H4 (cell line): ENCODE measurements at places on chromosomes 7 and 10.

DNA sequence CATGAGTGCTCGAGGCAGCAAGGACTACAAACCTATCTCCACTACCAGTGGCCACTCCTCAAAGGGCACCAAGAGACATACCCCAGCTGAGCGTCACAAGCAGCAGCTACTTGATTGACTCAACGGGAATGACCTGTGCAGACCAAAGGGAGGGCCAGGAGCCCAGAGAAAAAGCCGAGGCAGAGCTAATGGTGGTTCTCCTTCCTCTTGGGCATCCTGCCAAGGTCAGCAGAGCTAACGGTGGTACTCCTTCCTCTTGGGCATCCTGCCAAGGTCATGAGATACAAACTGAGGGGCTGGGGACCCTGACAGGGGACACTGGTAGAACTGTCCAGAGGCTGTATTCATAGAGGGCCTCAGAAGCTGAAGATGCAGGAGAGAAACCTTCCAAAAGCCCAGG, 60.4 kb downstream of the FAM53B start:
- no peak for DNase-seq

DNA sequence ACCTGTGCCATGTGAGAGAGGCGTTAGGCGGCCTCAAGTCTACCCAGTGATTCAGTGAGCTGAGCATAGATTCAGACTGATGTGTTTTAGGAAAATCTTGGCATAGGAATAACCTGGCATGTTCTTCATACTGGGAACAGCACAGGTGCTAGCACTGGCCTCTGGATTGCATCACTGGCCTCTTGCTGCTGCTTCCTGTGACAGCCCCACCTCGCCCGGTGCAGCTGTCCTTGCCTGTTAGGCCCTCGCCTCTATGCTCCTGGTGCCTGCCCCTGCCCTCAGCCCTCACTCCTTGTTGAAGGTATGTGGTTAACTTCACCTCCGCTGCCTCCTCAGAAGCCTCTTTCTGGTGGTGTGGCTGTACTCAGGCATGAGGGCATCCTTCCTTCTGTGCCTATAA, 46.2 kb downstream of the BLNK start:
- DNase-seq, result no peak

GRCh38 chr10:61217851-61218565, 235.2 kb downstream of the TMEM26 start:
- DNase-seq, result no peak

- no peak for DNase-seq
Observed at GRCh38 chr7:155954550-155955366, 142.5 kb upstream of the SHH start.

DNA sequence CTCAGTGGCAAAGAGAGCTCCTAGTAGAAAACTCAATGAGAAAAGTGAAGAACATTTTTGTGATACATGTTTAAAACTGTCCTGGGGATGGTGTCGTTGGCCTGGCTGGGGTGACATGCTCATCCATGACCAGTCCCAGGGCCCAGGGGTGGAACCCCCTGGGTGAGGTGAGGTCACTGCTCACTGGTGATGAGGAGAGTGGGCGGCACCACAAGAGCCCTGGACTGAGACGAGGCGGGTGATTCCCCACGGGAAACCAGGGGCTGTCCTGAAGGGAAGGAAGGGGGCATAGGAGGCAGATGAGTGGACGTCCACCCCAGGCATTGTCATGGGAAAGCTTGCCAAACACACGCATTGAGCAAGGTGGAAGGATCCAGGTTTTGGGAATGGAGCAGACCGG, 54.6 kb downstream of the HTR5A start:
- DNase-seq, result no peak

- no peak for DNase-seq
Observed at GRCh38 chr10:117432866-117433265, 57.6 kb upstream of the PDZD8 start.

DNA sequence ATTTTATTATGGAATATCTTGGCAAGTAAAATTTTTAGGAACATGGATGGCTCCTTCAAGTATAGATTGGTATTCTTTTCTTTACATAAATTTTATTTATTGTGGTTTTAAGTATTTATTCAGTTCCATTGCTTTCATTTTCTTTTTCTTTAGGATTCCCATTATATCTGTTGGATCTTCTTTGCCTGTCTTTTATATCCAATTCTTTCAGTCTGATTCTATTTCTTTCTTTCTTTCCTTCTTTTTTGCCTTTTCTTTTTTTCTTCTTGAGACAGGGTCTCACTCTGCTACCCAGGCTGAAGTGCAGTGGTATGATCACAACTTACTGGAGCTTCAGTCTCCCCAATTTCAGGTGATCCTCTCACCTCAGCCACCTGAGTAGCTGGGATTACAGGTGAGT, 74.2 kb upstream of the GLI3 start:
- no peak for DNase-seq

- DNase-seq, result no peak
Observed at GRCh38 chr10:86681047-86681446, 12.7 kb downstream of the LDB3 start.

DNA sequence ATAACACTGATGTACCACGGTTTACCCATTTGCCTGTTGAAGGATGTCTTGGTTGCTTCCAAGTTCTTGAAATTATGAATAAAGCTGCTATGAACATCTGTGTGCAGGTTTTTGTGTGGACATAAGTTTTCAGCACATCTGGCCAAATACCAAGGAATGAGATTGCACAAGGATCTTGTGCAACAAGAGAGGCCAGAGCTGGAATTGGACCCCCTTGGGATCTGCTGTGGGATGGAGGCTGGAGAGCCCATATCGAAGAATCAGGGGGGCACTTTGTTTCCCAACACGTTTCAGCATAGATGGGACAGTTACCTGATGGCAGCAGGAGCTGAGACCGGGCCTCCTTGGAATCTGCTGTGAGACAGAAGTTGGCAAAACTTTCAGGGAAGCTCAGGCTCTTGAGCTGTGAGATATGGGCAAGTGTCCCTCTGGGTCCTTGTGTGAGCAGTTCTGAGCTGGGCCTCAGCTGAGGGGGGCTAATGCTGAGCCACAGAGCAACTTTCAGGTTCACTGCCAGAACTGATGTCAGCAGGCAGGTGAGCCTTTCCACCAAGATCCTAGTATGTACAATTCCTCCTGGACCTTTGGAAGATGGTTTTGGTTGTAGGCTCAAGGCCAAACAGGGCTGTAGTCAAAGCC, 115.2 kb upstream of the RAB18 start:
- DNase-seq, result no peak

GRCh38 chr10:98444314-98445006, 2.3 kb downstream of the HPS1 start:
- DNase-seq, result no peak

GRCh38 chr10:106508950-106509349, 655.6 kb downstream of the SORCS1 start:
- peak; percentile 17 for DNase-seq

DNA sequence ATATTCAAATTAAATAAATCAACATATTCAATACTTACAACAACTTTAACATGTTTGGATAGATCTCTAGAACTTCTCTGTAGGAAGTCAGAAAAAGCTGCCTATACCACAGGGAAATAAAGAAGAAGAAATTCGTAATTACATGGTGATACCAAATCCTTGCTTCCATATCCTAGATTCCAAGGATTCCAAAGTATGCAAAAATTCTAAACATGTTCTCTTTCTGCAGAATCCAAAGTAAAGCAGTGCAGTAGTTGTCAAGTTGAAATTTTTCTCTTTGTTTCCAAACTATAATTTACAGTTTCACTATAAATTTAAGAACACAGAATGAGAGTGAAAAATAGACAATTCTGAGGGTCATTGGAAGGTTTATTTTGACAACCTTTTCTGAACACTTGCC, 233.7 kb upstream of the PTN start:
- no peak for DNase-seq

DNA sequence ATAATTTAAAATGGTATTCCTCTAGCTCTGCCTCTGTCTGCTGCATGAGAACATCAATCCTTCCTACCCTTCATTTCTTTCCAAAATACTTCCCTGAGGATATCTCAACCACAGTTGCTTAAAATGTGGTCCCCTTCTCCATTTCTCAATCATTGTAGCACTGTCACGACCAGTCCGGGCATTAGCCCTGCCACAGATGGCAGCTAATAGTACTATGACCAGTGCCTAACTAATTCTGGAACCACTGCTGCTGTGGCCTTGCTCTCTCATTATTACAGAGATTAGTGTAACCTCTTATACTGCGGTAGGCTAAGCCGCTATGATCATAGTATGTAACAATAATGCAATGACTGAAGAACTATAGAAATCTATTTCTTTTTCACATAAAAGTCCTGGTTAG, 66.0 kb downstream of the REEP3 start:
- no peak for DNase-seq

GRCh38 chr10:12358863-12359564, 9.7 kb downstream of the CAMK1D start:
- DNase-seq, result no peak

DNA sequence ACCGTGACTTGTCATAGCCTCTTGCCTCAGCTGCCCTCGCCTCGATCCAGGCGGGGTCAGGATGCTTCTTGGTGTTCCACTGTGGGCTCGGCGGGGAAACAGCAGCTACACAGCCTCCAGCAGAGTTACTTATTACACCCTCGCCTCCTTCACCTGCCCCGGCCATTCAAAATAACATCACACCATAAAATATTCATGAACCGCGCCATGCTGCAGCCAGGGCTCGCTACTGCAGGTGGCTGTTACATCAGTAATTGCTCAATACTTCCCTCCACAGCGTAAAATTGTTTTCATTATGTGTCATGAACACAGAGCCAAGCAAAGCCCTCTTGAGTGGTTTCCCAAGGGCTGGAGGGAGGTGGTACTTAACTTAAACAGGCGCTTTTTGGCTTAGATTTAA, 241.5 kb upstream of the SP8 start:
- DNase-seq, result peak; percentile 85

DNA sequence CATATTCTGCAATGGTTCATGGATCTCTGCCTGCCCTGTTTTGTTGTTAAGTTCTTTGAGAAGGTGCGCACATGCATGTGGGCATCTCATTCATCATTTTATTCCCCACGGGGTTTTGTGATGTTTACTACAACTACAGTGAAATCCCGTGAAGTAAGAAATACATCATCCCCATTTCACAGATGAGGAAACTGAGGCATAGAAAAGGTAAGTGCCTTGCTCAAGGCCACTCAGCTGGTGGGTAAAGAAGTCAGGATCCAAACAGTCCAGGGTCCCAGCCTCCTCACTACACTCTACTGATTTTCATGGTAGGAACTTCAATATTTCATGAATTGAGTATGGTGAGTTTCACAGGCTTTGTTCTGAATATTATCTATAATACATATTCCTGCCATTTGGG, 72.6 kb downstream of the CYP26A1 start:
- no peak for DNase-seq

DNA sequence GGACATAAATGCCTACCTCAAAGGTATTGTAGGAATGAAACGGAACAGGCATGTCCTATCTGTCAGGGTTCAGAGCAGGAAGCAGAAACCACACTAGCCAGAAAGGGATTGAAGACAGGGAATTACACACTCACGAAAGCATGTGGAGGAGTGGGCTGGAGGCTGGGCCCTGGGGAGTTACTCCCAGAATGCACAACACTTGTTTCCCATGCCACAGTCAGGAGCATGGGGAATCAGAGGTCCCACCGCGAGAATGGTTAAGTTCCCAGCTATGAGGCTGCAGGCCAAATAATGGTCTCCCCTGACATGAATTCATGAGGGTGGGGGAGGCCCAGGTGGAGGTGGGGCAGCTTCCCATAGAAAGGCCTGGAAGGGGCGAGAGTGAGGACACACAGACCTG, 212.7 kb downstream of the HERPUD2 start:
- DNase-seq, result no peak

GRCh38 chr10:68987611-68988010, 992 bp upstream of the KIFBP start:
- no peak for DNase-seq

DNA sequence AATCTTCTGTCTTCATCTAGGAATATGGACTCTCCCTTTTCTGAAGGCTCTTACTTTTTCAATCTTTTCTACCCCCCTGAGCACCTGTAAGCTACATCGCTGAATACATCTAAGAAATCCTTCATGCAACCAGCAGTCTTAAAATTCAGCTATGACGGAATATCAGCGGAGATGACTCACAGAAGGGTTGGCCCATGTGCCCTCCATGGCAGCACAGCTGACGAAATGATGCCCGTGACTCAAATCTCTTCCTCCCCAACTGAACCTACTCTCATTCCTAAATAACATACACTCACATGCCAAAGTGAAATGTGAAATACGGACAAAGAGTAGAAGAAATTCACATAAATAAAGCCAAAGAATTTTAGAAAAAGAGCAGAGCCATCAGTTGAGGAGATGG, 30.3 kb upstream of the NCAPG2 start:
- peak; percentile 40 for DNase-seq

GRCh38 chr10:29886299-29886698, 173.1 kb downstream of the JCAD start:
- no peak for DNase-seq

GRCh38 chr7:76397409-76398183, 11.9 kb downstream of the SSC4D start:
- no peak for DNase-seq

GRCh38 chr10:74419491-74419951, 268.5 kb downstream of the ADK start:
- no peak for DNase-seq

DNA sequence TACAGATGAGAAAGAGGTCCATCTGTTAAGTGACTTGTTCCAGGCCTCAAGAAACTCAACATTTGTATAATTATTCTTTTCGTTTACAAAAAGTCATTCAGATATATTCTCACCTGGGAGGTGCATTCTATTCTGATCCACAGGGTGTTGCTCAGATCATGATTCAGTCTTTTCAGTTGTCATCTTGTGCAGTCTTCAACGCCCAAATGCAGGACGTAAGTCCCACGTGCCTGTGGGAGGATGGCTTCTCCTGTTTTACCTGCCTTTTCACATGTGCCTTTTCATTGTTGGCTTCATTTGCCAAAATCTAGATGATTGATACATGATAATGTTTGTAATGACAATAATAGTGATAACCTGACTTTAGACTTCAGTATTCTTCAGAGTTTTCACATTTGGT, 46.5 kb downstream of the SLK start:
- no peak for DNase-seq

- peak; percentile 71 for DNase-seq
Observed at GRCh38 chr10:126598009-126598408, 72.5 kb downstream of the C10orf90 start.

- DNase-seq, result no peak
Observed at GRCh38 chr7:72292794-72293193, 119.3 kb downstream of the CALN1 start.

- peak; percentile 39 for DNase-seq
Observed at GRCh38 chr7:124457841-124458240, 307.8 kb downstream of the GPR37 start.

- DNase-seq, result no peak
Observed at GRCh38 chr7:73705551-73705920, 13.9 kb downstream of the STX1A start.

- no peak for DNase-seq
Observed at GRCh38 chr7:128841921-128842673, 11.9 kb downstream of the FLNC start.

- no peak for DNase-seq
Observed at GRCh38 chr7:111437736-111438135, 124.6 kb downstream of the IMMP2L start.

DNA sequence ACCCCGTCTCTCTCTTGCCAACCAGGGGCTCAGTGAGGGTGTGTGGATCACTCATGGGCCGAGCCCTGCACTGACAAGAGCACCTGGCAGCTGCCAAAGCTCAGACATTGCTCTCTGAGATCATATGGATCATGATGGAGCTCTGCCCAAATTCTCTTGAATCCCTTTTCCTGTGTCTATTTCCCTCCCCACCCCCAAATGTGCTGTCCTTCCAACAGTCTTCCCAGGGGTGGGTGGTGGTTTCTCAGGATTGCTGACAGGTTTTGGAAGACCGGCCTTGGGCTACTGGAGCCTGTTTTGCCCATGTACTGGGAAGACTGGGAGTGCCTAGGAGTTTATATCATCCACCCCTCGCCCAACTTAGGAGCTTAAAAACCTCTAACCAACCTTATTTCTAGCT, 10.5 kb downstream of the ARHGAP22 start:
- no peak for DNase-seq
